ENCODE measurements at places on chromosomes 1 and 21.

- no peak for DNase-seq
These were observed 11.1 kb upstream of the CD48 start for GRCh38 chr1:160722726-160723125.

DNA sequence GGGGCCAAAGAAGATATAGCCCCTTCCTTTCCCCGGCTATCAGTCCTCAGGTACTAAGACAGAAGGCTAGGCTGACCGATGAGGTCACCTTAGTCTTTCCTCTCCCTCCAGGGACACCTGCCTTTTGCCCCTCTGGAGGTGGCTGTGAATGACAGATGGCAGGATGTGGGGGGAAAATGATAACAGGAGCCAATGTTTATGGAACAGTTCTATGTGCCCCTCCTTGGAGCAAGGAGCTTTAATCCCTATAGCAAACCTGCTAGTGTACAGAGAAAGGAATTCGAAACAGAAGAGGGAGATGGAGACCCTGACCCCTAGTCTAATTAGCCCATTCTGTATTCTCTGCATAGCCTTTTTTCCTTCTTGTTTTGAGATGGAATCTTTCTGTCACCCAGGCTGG is 28.1 kb downstream of the SERINC2 start:
- no peak for DNase-seq

- no peak for DNase-seq
These were observed 111.7 kb downstream of the DISP1 start for GRCh38 chr1:222926566-222926965.

GRCh38 chr1:116096013-116096618 is 15.1 kb upstream of the MAB21L3 start:
- no peak for DNase-seq

- DNase-seq: no peak
These were observed 120.6 kb downstream of the NAV1 start for GRCh38 chr1:201659572-201659971.

GRCh38 chr1:234235434-234235881 is 137.8 kb upstream of the COA6 start:
- no peak for DNase-seq

GRCh38 chr1:162070094-162070748 is 730 bp downstream of the NOS1AP start:
- DNase-seq: peak; percentile 26

DNA sequence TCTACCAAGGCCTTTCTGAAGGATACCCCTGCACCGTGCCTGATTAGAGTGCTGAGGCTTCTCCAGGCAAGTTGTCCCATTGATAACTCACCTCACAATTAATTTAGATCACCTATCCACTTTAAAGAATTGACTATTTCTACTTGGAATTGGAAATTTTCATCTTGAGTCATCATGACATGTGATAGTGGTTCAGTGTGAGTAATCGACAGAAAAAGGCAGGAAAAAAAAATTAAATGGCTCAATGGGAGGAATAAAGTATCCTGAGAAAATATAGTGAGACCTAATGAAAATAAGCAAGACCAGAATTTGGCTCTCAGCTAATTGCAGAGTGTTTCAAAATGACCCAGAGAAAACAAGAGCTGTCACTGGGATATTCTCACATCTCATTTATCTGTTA is 222.4 kb upstream of the C8B start:
- no peak for DNase-seq

Measured in stimulated activated CD8-positive, alpha-beta memory T cell treated with anti-CD3 and anti-CD28 coated beads, Interleukin-4, amount 100 ng/mL, for 48 hours (primary cell).